Activated naive CD4-positive, alpha-beta T cell (primary cell): ENCODE measurements at places on chromosomes 6 and 20.

DNA sequence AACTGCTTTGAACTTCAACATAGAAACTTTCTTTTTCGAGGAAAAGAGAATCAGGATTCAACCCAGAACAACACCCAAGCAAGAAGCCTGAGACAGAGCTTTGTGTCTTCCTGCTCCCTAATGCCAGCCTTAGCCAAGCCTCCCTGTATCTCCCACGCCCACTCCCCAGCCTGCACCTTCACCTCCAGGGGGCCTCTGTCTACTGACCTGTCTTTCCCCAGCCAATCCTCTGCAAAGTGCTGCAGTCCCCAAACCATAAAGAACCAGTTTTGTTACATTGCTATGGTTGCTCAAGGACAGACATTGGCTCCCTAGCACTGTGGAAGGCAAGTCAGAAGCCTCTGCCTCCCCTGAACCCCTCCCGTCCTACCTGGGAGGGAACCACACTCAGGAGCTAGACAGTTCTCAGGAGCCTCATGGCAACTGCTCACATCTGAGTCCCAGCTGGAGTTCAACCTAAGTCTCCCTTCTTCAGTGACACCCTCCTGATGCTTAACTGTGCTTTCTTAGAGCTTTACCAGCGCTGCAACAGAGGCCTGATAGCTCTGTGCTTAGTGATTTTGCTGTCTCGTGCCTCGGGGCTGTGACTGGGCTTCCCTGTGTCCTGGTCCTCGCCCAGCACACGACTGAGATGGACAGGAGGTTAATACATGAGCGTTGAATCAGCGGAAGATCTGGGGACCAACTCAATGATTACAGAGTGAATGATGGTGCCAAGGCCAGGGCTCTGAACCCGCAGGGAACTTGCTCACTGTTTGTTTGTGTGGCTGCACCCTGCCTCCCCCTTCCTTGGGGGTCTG is 101.5 kb upstream of the DUSP22 start:
- DNase-seq: no peak

- no peak for DNase-seq
Measured at GRCh38 chr20:51562332-51563173, 20.0 kb upstream of the NFATC2 start.

DNA sequence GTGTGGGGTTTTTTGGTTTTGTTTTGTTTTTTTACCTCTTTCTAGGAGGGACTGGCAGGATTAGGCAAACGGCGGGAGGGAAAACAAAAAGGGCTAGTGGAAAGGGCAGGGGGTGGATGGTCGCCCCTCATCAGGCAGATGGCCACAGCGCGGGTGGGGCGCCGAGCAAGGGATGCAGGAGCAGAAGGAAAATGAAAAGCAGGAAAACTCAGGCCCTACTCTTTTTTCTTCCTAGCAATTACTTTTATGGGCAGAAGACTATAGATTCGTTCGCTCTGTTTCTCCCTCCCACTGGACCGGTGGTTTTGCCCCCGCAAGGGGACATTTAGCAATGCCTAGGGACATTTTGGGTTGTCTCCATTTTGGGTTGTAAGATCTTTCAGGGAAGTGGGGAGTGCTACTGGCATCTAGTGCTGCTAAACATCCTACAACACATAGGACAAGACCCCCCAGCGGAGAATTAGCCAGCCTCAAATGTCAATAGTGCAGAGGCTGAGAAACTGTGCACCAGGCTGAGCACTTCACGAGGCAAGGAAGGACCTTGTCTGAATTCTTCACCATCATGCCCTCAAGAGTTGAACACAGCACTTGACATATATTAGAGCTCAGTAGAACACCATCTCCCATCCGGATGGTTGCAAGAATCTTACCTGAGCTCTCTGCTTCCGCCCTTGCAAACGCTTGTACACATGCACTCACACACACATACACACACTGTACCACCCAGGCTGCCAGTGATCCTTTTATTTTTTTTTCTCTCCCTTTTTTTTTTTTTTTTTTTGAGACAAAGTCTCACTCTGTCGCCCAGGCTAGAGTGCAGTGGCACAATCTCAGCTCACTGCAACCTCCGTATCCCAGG is 4.8 kb upstream of the ZMYND8 start:
- DNase-seq: no peak

GRCh38 chr20:60559462-60559861 is 601.2 kb downstream of the CDH26 start:
- DNase-seq: no peak

DNA sequence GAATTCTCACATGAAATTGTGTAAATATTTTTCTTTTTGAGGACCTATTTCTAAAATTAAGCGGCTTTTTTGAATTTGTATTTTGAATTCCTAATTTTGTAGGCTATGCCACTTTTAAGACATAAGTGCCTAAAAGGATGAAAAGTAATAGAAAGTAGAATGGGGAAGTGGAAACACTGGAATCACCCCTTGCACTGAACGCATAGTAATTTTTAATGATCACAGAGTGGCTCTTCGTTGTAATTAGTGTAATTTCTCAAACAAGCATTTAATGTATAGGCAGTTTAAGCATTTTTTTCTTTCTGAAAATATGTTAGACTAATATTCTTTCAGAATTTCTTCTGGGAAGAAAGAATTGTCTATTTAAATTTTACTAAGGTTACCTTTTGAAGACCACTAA is 73.2 kb downstream of the ARID1B start:
- DNase-seq: no peak
